Mesenchymal stem cell (in vitro differentiated cells and primary cell): ENCODE measurements at places on chromosomes 7 and 10.

DNA sequence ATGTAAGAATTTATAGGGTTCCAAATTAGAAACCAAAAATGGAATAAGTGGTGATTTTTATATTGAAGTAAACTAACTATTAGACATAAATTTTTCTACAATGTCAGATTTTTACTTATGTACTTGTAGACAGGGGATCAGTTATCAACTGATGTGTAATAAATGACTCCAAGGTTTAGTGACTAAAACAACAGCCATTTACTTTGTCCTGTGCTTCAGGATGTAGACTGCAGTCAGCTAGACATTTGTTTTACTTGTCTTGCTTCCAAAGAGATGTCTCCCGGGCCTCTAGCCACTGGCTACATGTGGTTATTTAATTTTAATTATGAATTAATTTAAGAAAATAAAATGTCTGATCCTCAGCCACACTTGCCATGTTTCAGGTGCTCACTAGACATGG is 249.7 kb upstream of the IGFBP3 start:
- DNase-seq, result no peak

DNA sequence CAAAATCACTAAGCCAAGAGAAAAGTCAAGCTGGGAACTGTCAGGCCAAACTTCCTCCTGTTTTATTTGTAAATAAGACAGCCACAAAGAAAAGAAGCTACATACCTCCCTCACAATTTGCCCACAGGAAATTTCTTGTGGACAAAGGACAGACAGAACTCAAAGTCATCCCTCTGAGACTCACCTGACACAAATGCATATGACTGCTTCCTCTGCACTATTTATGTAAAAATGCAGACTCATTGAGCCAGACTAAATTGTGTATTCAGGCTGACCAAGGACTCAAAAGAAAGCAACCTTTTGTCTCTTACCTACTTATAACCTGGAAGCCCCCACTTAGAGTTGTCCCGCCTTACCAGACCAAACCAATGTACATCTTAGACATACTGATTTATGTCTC is 11.8 kb downstream of the TOMM7 start:
- DNase-seq, result no peak

DNA sequence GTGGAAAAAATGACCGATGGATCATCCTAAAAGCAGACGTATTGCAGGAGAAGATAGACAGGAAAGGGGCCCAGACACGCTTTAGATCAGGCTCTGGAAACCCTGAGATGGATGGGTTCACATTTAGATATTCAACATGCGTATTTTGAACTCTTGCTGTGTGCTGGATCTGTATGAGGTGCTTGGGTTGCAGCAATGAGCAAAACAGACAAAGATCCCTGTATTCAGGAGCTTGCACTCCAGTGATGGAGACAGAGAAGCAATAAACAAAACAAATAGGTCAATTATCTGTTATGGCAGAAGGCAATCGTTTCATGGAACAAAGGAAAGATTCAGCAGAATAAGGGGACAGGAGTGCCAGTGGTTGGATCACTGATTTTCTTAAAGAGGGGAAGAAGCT is 201.9 kb upstream of the AGK start:
- no peak for DNase-seq

DNA sequence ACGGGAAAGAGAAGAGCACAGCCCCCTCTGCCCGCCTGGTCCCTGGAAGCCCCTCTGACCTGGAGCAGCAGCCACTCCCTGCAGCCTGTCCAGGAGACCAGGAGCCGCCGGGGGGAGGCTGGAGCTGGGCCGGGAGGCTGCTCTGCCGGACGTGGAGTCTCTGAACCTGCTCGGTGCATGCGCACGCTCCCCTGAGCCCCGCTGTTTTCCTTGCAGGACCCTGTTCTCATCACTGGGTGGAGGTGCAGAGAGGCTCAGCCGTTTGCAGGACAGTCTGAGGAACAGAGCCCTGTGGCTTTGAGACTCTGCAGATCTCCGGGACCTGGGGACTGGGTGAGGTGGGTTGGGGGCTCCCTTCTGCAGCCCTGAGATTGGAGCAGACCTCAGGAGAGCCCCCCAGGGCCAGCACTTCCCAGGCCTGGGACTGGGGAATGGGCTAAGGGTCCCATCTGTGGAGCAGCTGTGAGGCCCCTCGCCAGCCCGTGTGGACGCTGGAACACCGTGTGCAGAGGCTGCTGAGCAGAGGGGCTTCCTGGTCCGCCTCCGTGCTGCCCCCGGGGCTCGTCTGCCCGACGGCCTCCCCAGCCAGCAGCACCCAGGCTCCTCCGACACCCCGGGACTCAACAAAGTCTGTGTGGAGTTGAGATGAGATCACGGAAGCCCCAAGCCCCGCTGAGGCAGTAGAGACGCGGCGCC is 48.5 kb upstream of the ADGRA1 start:
- no peak for DNase-seq

DNA sequence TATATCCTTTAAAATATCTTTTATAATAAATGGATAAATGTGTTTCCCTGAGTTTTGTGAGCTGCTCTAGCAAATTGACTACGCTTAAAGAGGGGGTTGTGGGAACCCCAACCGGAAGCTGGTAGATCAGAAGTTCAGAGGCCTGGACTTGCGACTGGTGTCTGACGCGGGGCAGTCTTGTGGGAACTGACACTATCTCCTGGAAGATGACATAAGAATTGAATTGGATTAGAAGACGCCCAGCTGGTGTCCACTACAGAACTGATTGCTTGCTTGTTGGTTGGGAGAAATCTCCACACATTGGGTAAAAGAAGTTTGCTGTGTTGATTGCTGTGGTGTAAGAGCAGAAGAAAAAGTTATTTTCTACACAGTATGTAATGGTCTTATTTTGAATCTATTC is 51.1 kb upstream of the AHR start:
- DNase-seq, result no peak
